Stromal cell of bone marrow (primary cell): ENCODE measurements at places on chromosomes 2 and 18.

DNA sequence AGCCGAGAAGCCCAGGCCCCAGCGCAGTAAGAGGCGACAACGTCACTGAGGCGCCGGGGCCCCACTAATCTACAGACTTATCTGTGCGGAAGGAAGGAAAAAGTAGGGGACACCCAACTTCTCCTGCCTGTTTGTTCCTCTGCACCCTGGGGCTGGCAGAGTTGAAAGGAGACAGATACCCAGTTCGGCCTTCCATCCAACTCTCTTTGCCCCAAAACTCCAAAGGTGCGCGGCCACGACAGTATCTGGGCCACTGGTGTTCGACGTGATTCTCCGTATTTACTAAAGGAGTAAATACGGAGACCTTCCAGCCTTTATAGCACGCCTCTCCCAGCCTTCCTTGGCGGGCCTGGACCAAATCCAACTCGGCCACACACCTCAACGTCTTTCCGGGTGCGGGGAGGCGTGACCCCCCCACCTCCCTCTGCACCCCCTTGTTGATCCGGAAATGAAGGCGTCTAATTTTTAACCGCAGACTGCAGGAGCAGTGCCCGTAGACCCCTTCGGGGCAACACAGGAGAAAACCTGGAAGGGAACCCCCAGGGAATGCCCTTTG lies 1.6 kb downstream of the SMAD7 start:
- DNase-seq: no peak

DNA sequence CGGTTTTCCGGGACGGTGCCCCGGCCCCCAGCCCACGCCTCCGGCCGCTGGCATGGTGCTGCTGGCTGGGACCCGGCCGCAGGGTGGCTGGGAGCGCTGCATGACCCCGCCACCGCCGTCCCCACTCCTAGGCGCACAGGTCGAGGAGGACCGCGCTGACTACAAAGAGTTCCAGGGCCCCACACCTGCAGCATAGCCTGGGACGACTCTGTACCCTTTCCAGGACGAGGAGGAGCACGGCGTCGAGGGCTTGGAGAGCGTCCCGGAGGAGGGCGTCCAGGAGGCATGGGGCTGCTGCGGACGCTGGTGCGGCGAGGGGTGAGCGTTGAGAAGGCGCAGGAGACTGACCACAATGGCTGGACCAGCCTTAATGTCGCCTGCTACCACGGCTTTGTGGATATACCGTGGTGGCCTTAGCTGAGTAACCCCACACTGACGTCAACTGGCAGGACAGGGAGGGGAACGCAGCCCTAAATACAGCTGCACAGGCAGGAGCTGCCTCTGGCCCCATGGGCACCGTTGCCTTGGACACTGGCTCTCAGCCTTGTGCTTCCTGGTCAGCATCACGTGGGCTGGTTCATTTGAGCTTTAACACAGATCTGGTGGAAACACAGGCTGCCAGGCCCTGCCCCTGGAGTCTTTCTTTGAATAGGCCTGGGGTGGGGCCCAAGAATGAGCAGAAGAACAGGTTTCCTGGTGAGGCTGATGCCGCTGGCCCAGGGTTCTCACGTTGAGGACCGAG lies 40.9 kb upstream of the TRIM43B start:
- DNase-seq: peak; percentile 10

GRCh38 chr18:74351354-74351753 lies 35.7 kb downstream of the C18orf63 start:
- peak; percentile 37 for DNase-seq

GRCh38 chr2:119008108-119008507 lies 66.1 kb downstream of the MARCO start:
- DNase-seq: no peak

GRCh38 chr18:697800-698199 lies 14.6 kb downstream of the ENOSF1 start:
- no peak for DNase-seq

DNA sequence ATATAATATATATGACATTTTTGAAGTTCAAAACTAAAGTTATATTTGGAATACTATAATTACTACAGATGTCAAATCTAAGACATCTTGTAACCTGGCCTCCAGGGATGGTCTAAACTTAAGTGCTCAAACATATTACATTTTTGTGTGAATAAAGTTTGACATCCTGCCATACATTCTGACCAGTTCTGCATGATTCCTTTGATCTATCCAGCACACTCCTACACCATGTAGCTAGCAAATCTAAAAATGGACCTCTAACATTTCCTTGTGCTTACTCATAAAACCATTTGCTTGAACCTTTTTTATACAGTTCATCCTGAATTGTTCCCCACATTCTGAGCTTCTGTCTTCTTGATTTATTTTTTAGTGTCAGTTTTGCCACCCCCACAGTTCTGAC lies 294.3 kb upstream of the ZNF804A start:
- DNase-seq: no peak

GRCh38 chr18:31661965-31662364 lies 22.4 kb downstream of the B4GALT6 start:
- no peak for DNase-seq

DNA sequence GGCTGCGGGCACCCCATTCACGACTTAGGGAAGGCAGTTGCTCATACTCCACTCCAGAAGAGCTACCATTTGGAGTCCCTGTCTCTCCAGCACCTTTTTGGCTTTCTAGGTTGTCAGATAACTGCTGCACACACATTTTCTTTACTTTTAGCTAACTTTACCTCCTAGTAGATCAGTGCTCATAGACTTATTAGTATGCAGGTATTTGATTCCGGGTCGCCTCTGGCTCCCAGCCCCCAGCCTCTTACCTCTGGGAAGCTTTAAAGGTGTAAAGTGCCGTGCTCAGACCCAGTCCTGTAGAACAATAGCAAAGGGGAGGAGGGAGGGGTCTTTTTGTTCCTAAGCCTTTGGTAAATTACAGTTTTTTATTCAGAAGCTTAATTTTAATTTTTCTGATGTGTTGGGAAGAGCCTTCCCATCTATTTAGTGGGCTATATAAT lies 102.9 kb downstream of the SPTBN1 start:
- DNase-seq: no peak

- DNase-seq: no peak
Measured at GRCh38 chr18:78721981-78722380, 257.6 kb upstream of the SALL3 start.

GRCh38 chr2:232800166-232800565 lies 23.8 kb upstream of the KCNJ13 start:
- DNase-seq: no peak

GRCh38 chr2:221606424-221606823 lies 34.3 kb upstream of the EPHA4 start:
- DNase-seq: no peak

DNA sequence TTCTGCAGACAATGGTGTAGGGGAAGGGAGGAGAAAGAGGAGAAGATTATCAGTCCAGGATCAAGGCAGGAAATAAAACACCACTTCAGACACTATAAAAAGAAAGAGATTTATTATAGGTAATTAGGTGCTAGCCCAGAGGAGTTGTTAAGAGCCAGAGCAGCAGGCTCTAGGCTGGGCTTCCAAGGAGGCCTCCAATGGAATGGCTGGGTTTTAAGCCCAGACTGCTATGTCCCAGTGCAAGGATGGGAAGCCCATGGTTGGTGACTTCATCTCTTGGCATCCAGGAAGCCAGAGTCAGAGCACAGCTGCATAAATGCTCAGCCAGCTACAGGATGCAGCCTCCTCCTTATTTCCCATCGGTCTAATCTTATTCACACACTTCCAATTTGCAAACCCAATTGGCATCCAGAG lies 95.6 kb downstream of the LAMA3 start:
- peak; percentile 77 for DNase-seq

GRCh38 chr2:187994464-187995331 lies 297.0 kb upstream of the GULP1 start:
- no peak for DNase-seq

DNA sequence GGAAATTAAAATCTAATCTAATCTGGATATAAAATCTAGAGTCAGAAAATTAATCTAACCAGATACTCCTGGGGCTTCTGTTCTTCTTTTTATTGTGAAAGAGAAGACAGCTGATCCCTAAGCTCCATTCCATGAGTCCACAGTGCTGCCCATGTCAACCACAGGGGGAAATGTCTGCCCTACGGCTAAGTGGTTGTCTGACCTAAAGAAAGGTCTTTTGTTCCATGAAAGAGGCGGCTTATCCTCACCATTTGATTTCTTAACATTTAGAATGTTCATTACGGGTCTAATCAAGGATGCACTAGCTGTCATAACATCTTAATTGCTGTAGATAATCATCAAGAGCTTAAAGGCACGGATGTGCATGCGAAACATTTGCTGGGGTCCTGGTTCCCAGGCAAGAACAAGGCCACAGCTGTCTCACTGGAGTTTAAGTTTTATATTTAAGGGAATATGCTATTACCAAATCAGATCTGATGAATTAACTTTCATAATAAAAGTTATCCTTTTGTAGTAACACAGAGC lies 162.6 kb downstream of the PAX3 start:
- no peak for DNase-seq

GRCh38 chr2:98847853-98848252 lies 88.2 kb downstream of the CRACDL start:
- DNase-seq: peak; percentile 42

DNA sequence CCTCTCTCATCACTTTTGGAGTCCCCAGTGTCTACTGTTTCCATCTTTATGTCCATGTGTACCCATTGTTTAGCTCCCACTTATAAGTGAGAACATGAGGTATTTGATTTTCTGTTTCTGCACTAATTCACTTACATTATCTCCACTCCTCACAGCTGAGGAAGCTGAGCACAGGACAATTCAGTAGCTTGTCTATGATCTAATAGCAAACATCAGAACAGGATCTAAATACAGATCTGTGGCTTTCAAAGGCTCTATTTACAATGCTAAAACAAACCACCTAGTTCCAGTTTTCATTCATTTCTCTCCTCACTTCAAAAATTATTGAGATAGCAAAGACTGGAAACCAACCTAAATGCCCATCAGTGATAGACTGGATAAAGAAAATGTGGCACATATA lies 52.0 kb upstream of the DDX18 start:
- no peak for DNase-seq
